CD4-positive, alpha-beta T cell treated with Interleukin-4 for 4 hours (primary cell): ENCODE measurements at places on chromosomes 3 and 15.

DNA sequence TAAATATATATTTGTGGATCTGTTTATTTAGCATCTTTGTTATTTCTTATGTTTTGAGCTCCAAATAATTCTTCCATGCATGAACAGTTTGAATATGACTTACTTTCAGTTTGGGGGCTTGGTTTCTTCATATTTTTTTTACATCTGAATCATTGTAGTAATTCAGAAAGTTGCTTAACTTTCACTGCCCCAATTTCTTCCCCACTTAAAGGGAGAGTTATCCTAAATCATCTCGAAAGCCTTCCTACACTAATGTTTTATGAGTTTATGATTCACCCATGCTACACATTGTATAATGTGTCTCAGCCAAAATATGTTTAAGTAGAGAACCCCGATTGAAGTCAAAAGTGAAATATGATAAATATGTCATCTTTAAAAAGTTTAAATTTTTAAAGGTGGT is 47.8 kb downstream of the SPRED1 start:
- no peak for DNase-seq

DNA sequence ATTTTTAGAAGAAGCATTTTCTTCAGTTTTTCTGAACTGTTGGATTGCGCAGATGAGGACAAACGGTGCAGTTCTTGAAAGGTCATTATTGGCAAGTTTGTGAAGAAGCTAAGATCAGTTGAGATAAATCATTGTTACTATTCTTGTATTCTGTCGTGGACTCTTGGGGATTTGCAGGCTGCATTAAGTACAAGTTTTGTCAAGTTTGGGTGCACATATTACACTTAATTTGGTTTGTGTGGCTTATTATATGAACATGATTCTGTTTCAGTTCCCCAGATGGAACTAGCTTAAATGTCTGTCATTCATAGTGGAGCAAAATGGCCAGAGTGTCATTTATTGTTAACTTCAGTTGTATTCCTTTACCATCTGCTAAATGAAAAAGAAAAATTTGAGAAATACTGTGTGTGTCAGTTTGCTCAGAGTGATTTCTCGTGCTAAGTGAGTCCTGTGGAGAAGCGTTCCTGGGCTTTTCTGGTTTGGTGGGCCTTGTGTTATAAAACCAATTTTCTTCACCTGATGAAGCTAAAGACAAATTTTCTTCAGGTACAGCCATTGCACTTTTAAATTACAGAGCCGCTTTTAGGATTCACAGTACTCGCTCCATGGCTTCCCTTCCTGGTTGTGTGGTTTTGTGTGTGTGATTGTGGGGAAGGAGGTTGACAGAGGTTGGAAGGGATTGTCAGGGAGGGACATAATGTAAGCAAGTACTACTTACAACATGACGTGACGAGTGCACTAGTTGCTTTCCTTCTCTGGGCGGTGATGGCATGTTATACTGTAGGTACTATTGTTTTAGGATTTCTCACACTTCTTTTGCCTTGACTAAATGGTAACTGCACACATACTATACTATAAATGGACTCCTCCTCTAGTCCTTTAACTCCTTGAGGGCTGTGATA is 1.7 kb downstream of the AKAP13 start:
- no peak for DNase-seq

GRCh38 chr15:88699861-88700260 is 61.0 kb downstream of the ISG20 start:
- DNase-seq, result no peak

- DNase-seq, result no peak
Observed at GRCh38 chr3:126347543-126348161, 9.6 kb downstream of the KLF15 start.

DNA sequence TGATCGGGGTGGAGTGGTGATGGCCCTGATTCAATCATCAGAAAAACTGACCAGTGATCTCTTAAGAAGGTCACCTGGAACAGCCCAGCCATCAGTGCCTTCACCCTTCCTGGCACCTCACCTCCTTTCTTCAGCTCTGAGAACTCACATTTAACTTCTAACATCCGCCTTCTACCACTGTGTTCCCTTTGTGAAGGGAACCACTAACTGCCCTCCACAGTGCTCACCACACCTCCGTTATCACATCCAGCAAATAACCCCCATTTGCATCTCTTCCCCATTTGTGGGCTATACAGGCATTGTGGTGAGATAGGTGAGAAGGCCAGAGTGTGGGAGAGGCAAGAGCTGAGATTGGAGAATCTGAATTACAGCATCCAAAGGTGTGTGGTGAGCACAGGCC is 107.4 kb downstream of the PLCL2 start:
- DNase-seq, result no peak

- no peak for DNase-seq
Observed at GRCh38 chr3:121463745-121464144, 82.0 kb downstream of the POLQ start.

- DNase-seq, result no peak
Observed at GRCh38 chr3:62950210-62950609, 75.0 kb upstream of the CADPS start.

- DNase-seq, result no peak
Observed at GRCh38 chr3:187263270-187263669, 28.3 kb downstream of the MASP1 start.

- DNase-seq, result no peak
Observed at GRCh38 chr3:159807137-159808040, 181.2 kb upstream of the IL12A start.

GRCh38 chr15:31062911-31063310 is 38.6 kb downstream of the TRPM1 start:
- DNase-seq, result no peak

DNA sequence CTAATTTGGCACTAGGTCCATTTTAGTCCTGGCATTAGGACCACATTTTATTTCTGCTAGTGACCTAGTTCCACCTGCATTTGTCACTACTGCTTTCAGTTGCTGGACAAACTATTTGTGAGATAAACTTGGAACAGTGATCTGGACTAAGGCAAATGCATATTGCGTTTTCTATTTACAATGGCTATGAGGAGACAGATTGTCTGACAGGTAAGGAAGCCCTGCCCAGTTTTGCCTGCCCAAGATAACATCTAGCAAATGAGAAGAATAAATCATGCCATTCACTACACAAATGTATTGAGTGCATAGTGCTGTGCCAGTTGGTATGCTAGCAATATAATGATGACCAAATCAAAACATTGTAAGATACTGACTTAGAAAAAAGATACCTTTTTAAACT is 245.7 kb downstream of the GRM7 start:
- DNase-seq, result no peak

GRCh38 chr3:175511219-175511785 is 652.2 kb downstream of the NAALADL2 start:
- DNase-seq, result no peak

- no peak for DNase-seq
Observed at GRCh38 chr3:168425936-168426595, 330.3 kb upstream of the GOLIM4 start.

- DNase-seq, result no peak
Observed at GRCh38 chr3:21835264-21835663, 84.3 kb upstream of the ZNF385D start.

DNA sequence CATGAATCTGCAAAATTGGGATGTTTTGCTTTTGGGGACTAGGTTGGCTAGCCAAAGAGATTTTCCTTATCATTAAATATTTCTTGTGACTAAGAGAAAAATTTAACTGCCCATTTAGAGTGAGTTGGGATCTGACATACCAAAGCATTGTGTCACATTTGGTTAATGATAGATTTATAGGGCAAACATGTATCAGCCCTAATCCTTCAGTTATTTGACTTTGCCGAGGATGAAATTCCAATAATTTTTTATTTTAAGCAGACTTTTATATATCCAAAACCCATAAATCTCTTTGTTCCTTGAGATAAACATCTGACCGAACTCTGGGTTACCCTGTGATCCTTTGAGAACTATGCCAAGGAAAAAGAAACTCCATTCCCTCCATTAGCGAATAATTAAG is 218.9 kb downstream of the CDIN1 start:
- no peak for DNase-seq

DNA sequence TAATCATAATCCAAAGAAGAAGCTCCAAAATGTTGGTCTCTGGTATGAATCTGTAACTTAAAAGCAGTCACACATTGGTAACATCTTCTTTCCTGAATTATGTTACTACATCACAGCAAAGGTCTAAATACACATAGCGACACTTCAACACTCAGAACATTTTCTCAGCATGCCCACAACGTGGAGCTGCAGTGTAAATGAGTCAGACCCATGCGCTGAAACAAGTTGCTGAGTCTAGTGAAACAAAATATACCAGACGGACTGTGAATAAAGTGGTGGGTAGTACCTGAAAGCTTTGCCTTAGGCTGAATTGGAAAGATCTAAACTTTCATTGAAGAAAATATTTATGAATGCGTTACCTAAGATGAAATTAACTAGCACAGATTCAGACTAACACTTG is 33.2 kb upstream of the GOLGA8B start:
- no peak for DNase-seq

DNA sequence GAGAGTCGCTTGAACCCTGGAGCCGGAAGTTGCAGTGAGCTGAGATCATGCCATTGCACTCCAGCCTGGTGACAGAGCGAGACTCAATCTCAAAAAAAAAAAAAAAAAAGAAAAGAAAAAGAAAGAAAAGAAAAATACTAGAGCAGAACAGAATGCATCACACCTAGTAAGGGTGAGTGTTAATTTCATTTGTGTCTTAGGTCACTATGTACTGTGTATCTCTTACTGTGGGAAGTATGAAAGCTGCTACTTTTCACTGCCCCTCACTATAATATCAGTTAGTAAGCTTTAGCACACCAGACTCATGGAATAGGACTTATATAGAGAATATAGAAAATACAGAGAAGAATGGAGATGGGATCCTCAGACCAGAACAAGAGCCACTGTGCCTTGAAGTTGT is 45.9 kb upstream of the RASA2 start:
- DNase-seq, result no peak
